ENCODE measurements at places on chromosomes 13 and 19.

DNA sequence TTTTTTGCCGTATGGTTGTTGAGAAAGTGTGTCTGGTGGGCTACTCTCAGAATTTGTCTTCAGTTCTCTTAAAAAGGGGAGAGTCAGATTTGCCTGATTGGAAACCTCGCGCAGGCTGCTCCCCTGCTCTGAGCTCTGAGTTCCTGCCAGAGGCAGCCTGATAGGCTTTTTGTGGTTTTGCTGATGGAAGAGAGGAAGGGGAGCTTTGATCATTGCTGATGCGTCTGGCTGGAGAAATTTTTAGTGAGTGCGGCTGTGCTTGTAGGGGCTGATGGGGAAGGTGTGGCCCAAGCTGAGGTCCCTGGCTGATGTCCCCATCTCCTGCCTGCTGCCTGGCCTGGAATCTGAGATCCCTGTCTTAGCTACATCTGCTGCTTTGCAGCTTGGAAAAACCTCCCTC, 2.8 kb downstream of the CHST8 start:
- DNase-seq: no peak

DNA sequence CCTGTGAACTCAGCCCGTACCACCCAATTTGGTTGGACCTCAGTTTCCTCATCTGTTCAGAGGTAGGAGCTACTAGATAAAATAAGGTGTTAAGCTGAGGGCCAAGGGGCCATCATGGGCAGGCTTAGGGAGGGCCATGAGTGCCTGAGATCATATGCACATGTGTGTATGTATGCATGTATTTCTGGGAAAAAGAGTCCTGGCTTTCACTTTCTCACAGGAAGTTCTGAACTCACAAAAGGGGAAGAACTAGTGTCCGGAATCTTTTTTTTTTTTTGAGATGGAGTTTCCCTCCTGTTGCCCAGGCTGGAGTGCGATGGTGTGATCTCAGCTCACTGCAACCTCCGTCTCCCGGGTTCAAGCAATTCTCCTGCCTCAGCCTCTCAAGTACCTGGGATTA, 18.9 kb downstream of the TGFB1 start:
- no peak for DNase-seq

DNA sequence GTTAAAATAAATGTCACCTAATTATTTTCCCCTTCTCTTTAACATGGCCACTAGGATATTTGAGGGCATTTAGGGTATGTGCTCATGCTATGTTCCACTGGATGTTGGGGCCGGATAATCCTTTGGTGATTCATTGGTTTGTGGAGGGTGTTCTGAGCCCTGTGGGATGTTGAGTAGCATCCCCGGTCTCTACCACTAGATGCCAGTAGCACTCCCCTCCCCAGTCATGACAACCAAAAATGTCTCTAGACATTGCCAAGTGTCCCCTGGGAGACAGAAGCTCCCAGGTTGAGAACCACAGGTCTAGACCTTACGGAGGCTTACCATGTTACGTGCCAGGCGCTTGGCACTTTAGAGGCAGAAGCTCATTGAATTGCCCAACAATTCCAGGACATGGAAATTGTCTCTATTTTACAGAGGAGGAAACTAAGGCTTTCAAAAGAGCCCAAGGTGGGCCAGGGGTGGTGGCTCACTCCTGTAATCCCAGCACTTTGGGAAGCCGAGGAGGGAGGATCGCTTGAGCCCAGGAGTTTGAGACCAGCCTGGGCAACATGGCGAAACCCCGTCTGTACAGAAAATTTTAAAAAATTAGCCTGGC, 14.1 kb downstream of the SHANK1 start:
- no peak for DNase-seq

DNA sequence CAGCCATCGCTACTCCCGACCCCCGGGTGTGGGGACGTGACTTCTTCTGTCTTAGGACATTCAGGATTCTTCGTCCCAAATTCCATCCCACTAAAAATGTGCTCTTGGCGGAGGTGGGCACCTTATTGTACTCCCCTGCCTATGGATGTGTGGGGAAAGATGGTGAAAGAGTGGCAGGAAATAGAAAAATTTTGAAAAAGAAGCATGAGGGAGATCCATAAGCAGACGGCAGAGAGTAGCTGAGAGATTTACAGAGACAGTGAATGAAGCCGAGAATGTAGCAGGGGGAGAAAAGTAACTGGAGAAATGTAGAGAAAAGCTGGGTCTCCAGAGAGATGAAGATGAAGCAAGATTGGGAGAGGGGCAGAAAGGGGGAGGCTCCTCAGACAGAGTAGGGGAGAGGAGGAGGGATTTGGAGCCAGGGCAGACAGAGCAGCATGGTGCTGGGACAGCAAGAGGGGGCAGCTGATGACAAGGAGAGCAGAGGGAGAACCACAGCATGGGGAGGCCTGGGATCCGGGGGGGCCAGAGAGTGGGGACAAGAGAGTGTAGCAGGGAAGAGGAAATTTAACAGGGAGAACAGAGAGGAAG, 843 bp downstream of the ZNF610 start:
- DNase-seq: no peak

GRCh38 chr19:5822181-5822844, 17.2 kb downstream of the FUT6 start:
- no peak for DNase-seq

DNA sequence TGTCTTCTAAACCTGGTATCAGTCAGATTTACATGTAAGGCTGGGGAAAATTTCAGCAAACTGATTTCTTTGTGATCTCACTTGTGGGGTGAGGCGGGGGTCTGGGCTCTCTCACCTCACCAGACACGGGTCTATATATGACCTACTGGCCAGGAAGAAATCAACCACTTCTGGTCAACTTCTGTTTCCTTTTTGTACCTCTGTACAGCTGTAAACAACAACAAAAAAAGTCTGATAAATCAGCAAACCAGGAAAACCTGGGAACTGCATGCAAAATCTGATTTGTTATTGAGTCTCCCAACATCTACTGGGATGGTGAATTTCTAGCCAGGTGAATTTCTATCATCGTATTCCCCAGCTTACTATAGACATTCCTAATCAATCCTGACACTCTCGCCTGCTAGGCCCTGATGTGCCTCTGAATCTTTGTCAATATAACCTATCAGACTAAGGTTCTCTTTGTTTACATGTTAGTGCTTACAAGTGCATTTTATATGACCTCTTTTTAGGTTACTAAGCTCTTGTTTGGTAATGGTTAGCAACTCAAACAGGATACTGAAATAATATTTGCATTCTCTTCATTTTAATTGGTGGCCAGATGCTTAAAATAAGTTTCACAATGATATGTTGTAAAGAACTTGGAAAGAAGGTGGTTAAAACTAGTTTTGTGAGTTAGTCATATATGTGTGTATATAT, 77.7 kb downstream of the LRRC63 start:
- no peak for DNase-seq

DNA sequence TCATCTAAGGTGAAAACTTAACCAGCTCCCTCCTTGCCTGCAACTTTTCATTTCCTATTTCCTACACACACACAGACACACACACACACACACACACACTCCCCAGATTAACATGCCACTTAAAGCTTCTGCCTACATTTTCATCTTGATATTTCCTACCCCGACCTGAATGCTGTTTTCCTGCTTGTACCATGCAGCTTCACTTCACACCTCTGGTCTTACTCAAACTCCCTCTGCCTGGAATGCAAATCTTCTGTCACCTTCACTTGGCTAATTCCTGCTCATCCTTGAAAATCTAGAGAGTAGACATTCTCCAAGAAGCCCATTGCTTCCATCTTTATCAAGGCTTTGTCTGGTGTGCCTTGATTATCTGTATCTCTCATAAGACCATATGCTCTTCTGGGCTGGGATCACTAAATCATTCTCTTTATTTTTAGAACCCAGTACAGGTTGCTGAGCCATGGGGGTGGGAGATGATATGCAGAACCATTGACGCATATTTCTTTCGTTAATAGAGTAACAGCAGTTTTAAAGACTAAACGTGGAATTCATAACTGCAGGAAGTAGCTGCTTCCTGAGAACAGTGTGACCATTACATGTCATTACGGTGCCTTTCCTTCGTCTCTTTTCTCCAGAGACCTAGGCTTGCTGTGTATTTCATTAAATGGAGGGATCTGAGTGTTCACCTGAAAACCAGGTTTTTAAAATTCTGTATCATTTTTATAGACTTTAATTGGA, 37.7 kb downstream of the CNMD start:
- DNase-seq: no peak

- no peak for DNase-seq
Measured at GRCh38 chr19:34787059-34787824, 14.2 kb upstream of the ZNF599 start.

- DNase-seq: no peak
Measured at GRCh38 chr13:93227280-93227877, 772 bp downstream of the GPC6 start.

DNA sequence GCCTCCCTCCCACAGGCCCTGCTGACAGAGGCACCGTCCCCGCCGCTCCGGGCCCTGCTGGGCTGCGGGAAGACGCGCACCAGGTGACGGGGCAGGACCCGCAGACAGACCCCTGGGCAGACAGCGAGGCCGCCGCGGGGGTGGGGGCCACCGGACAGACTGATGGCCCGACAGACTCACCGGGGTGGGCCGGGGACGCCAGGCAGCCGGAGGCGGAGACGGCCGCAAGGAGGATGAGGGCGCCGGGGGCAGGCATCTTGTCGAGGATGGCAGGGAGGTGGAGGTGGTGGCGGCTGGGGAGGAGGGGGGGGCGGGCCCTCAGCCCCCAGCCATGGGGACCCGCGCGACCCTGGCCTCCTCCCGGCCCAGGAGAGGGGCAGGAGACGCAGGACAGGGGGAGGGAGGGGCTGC, 309 bp downstream of the LMTK3 start:
- DNase-seq: peak; percentile 74

- DNase-seq: no peak
Measured at GRCh38 chr13:109719962-109720646, 66.3 kb downstream of the IRS2 start.

DNA sequence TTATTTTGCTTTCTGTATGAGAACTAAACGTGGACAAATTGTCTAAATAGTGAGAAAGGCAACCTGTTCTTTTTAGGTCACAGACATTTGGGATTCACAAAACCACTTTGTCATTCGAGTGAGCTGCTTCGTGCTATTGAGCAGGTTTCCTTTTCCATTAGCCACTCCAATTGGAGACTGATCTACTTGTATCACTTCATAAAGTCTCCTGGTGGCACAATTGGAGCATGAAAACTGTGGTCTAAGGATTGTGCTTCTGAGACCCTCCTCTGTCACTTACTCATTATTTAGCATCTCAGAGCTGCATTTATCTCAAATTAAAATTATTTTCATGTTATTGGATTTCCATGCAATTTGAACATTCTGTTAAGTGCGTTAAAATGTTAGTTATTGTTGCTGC, 397.7 kb downstream of the TDRD3 start:
- no peak for DNase-seq

DNA sequence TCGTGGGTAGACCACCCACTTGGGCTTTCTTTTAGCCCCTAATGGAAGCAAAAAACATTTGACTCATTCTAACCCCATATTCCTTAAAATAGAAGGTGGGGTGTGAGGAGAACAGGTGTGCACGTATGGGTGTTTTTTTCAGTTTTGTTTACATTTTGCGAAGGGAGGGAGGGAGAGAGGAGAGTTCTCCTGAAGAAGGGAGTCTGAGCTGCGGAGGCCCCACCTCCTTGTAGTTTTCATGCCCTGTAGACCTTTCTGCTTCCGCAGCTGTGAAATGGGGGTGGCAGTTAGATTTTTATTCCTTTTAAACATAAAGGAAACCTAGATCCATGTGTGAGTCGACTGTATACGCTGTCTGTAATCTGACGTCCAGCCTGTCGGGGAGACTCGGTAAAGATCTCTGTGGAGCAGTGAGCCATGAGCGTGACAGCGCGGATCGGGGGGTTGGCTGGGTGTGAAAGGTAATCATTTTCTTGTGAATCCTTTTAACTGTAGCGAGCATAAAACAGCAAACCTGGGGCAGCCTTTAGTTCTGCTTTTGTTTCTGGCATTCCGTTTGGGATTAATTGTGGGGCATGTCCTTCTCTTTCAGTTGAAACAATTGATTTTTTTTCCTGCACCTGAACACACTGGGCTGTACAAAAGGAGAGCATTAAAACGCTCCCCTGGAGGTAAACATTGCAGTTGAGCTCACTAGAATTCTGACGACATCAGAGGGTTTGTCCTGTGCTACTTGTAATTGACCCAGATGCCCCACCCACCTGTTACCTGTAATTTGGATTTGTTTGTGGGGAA, 2.3 kb downstream of the UPF1 start:
- peak; percentile 65 for DNase-seq

DNA sequence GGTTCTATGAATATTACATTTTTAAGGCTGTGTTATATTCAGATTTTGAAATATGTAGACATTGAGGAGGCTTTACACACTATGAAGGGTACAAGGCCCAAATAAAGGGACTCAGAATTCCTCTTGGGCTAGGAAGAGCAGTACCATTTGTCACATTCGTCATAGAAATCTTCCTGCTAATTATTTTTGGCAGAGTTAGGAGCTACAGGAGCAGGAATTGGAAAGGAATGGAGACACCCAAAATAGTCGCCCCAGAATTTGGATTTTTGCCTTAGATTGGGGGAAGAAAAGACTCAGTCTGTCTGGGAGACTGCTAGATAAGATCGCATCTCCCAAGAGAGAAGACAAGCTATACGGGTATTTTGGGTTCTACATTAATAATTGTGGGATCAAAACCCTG, 176.4 kb upstream of the DACH1 start:
- DNase-seq: no peak

- DNase-seq: no peak
Measured at GRCh38 chr19:28284389-28284788, 928.6 kb downstream of the UQCRFS1 start.

DNA sequence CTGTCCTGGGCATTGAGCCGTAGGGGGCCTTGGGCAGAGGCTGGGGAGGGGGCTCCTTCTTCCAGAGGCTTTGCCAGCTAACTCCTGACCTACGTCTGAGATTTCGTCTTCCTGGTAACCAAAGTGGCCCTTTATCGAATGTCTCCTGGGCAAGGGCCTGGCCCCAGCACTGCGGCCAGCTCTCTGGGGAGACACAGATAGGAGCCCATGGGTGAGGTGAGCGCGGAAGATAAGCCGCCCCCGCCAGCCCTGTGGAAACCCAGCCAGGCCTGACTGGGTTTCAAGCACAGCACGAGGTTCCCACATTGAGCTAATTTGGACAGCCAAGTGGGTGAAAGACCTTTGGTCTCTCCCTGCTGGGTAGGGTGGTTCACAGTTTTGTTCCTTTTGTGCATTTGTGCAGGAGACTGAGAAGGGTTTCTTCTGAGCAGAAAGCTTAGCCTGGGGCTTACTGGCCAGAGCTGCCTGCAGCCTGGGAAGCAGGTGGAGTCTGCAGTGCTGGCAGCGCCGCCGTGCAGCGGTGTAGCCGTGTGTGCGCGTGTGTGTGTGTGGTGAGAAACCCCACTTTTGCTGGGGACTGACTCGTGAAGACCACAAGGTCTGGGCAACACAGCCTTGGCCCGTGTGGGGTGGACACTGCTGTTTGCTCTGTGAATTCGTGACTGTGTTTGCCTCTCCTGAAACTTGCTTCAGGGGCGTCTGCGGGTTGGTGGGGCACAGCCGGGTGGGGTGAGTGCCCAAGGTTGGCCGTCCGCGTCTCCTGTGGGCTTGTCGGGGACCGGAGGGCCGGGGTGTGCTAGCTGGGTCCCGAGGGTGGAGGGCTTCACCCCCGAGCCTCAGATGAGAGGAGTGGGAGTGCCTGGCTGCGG, 2.5 kb downstream of the BSG start:
- DNase-seq: no peak
